ENCODE measurements at places on chromosomes 16 and 17. TPM values are rescaled to one million over a fixed set of nuclear protein-coding genes. Genes with fewer than 3 reads are reported as not detected.
A peak's percentile ranks its signal among the peaks of the same experiment; 100 is the strongest.

DNA sequence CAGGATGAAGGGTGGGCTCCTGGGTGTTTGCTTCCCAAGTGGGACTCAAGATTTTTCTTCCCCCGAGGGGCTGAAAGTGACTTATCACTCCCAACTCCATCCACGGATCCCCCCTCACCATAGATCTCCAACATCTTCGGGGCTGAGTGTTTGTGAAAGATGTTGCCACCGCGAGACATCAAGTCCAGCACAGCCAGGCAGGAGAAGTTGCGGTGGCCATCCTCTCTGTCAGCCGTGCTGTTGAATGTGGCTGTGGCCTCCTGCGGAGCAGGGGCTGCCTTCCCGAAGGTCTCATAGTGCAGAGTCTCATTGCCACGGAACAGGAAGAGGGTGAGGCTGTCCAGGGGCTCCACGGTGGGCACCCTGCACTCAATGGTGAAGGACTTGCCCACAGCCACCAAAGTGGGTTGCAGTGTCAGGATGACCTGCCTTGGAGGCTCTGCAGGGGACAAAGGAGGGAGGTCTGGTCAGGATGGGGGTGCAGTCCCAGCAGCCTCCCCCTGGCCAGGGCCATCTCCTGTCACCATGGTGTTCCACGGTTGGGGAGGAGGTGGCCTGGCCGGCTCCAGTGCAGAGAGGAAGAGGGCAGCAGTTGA is 5.5 kb downstream of the PRR29 start:
- peaks cover 30% of the 10 kb centered on the region for H3K36me3 ChIP-seq
- no peak overlapping the region for H3K4me3 ChIP-seq
- H3K27ac ChIP-seq, result no peak overlapping the region
- no peak for DNase-seq

GRCh38 chr16:89482150-89482816 is 8.1 kb downstream of the ANKRD11 start:
- no peaks in the 10 kb centered on the region for H3K27me3 ChIP-seq
- peaks cover 75% of the 10 kb centered on the region for H3K4me1 ChIP-seq
- DNase-seq, result no peak
- peaks cover 27% of the 10 kb centered on the region for H3K36me3 ChIP-seq

- H3K27ac ChIP-seq, result no peak overlapping the region
- DNase-seq, result no peak
- no peaks in the 10 kb centered on the region for H3K36me3 ChIP-seq
- H3K4me3 ChIP-seq, result peak overlapping the region; percentile 78
Measured at GRCh38 chr17:55264278-55264644, 499 bp upstream of the HLF start.

The PITPNM3 gene
- total RNA-seq, result 0.66 TPM

Data from activated CD4-positive, alpha-beta T cell treated with anti-CD3 and anti-CD28 coated beads, Interleukin-2, amount 10 ng/mL, durations not matched to agents 24 days and 14 days (primary cell).